Neural crest cell (in vitro differentiated cells): ENCODE measurements at places on chromosomes 4 and X.

- H3K27me3 ChIP-seq, result peaks cover 18% of the 10 kb centered on the region
- H3K4me1 ChIP-seq, result no peaks in the 10 kb centered on the region
- H3K36me3 ChIP-seq, result no peaks in the 10 kb centered on the region
- no peak overlapping the region for H3K27ac ChIP-seq
These were observed 11.5 kb upstream of the TBC1D1 start for GRCh38 chr4:37879365-37879764.

DNA sequence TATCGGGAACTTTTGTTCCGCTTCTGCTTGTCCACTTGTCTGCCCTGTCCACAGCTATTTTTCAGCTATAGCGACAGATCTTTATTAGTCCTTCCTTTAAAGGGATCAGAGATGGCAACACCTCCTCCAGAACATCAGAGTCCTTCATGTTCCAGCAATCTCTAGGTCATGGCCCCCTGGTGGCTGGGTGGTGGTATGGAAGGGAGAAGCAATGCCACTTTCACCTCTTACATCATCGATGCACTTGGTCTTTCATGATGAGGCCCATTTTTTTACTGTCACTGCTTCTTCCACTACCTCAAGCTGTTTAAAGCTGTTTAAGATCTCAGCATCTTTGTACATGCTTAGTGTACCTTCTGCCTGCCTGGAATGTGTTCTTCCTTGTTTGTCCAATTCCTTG lies 106.7 kb downstream of the ARHGAP6 start:
- no peak overlapping the region for H3K4me3 ChIP-seq
- H3K4me1 ChIP-seq, result no peaks in the 10 kb centered on the region
- H3K27ac ChIP-seq, result no peak overlapping the region
- H3K27me3 ChIP-seq, result no peaks in the 10 kb centered on the region
- no peak for DNase-seq
- no peaks in the 10 kb centered on the region for H3K36me3 ChIP-seq

DNA sequence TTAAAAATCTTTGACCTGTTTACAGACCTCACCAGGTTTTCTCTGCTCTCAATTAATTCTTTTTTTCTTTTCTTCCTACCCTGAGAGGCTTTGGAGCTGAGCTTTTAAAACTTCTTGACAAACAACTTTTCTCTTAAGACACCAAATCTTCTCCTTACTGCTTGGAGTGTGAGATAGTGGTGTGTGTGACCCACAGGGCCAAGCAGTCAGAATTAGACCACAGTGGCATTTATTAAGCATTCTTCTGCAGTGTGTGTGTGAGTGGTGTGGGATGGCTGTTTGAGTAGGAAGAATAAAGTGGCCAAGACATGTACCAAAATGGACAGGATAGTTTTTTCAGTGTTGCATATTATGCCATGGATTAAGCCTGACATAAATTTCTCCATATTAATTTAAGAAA lies 665.1 kb downstream of the RAPGEF2 start:
- peak overlapping the region; percentile 40 for H3K27ac ChIP-seq
- H3K27me3 ChIP-seq, result no peaks in the 10 kb centered on the region
- H3K36me3 ChIP-seq, result no peaks in the 10 kb centered on the region
- peaks cover 5% of the 10 kb centered on the region for H3K4me1 ChIP-seq
- no peak for DNase-seq

DNA sequence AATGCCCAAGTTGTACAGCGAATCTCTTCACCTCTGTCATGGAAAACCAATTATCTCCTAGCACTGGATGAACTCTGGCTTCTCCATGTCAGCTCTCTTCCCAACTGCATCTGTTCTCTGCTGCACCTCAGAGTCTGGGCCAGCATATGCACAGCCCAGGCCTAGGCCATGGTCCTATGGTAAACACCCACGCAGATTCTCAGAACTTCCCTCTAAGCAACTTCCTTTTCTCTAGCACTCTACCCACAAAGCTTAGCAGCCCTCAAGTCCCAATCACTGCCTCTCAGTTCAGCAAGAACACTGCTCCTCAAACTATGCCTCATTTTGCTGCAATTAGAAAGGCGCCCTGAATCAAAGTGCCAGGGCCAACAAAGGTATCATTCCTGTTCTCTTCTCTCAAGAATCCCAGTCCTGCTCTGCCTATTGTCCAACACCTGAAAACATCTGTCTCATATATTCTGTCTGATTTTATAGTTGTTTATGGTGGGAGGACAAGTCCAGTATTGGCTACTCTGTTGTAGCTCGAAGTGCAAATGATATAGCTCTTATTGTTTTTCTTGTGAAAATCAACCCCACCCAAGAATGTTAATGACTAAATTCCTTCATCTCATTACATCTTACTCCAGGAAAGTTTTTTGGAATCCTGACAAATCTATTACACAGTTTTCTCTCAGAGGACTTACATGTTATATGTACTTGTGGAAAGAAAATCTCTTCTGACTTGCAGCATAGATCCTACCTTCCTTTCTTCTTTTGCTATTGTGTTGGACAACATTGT lies 85.4 kb downstream of the DCHS2 start:
- no peak overlapping the region for H3K4me3 ChIP-seq
- DNase-seq, result no peak
- H3K27me3 ChIP-seq, result no peaks in the 10 kb centered on the region
- no peak overlapping the region for H3K27ac ChIP-seq
- H3K36me3 ChIP-seq, result no peaks in the 10 kb centered on the region

- peaks cover 17% of the 10 kb centered on the region for H3K4me1 ChIP-seq
- no peak overlapping the region for H3K27ac ChIP-seq
- DNase-seq, result no peak
- peaks cover 2% of the 10 kb centered on the region for H3K36me3 ChIP-seq
- no peak overlapping the region for H3K4me3 ChIP-seq
These were observed 229.4 kb upstream of the GALNTL6 start for GRCh38 chr4:171583790-171584189.

DNA sequence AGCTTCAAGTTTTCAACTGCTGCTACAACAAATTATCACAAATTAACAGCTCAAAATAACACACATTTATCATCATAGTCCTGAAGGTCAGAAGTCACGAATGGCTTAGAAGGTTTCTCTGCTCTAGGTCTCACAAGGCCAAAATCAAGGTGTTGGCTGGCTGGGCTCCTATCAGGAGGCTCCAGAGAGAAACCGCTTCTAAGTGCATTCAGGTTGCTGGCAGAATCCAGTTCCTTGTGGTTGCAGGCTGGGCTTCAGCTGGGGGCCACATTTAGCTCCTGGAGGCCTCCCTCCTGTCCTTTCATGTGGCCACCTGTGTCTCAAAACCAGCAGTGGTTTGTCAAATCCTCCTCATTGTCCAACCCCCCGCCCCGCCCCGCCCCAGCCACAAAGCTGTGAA lies 15.4 kb downstream of the MRFAP1 start:
- H3K36me3 ChIP-seq, result no peaks in the 10 kb centered on the region
- H3K27ac ChIP-seq, result no peak overlapping the region
- no peak for DNase-seq
- H3K4me1 ChIP-seq, result no peaks in the 10 kb centered on the region
- no peak overlapping the region for H3K4me3 ChIP-seq
